ENCODE measurements at places on chromosomes 4 and X. TPM values are rescaled to one million over a fixed set of nuclear protein-coding genes. Genes with fewer than 3 reads are reported as not detected.

Gene LIMCH1
- total RNA-seq: 9.0 TPM

Gene NR0B1
- total RNA-seq: 0.59 TPM

Gene GPRASP1
- 3.5 TPM for total RNA-seq

Gene CRMP1
- under 0.01 TPM for total RNA-seq

Gene NSUN7
- 0.29 TPM for total RNA-seq

Gene CD40LG
- total RNA-seq: not detected

DNA sequence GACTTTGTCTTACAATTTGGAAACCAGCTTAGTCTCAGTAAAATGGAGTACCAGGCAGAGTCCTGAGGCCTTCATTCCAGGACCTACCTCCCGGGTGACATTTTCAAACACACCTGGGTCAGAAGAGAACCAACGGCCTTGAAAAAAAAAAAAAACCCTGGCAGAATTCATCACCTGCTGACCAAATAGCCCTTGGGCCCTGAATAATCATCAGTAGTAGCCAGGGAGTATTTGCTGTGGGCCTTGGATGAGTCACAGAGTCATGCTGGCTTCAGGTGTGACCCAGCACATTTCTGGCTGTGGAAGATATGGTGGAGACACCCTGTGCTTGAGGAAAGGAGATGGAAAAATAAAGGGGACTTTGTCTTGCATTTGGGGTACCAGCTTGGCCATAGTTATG is 92.2 kb downstream of the LPAR4 start:
- H3K4me1 ChIP-seq: no peaks in the 10 kb centered on the region
- H3K36me3 ChIP-seq: no peaks in the 10 kb centered on the region
- H3K27me3 ChIP-seq: no peaks in the 10 kb centered on the region

- H3K4me3 ChIP-seq: no peak overlapping the region
- no peaks in the 10 kb centered on the region for H3K4me1 ChIP-seq
- no peaks in the 10 kb centered on the region for H3K36me3 ChIP-seq
- H3K27ac ChIP-seq: no peak overlapping the region
Observed at GRCh38 chr4:1591107-1591506, 93.0 kb downstream of the FAM53A start.

GRCh38 chrX:70231666-70232065 is 2.8 kb upstream of the AWAT1 start:
- H3K27me3 ChIP-seq: peaks cover 21% of the 10 kb centered on the region
- no peaks in the 10 kb centered on the region for H3K4me1 ChIP-seq
- no peak overlapping the region for H3K27ac ChIP-seq
- no peaks in the 10 kb centered on the region for H3K36me3 ChIP-seq

GRCh38 chr4:103244251-103244650 is 46.1 kb upstream of the CENPE start:
- H3K27ac ChIP-seq: no peak overlapping the region
- no peak for DNase-seq
- H3K27me3 ChIP-seq: no peaks in the 10 kb centered on the region
- H3K4me3 ChIP-seq: no peak overlapping the region
- H3K36me3 ChIP-seq: no peaks in the 10 kb centered on the region
- no peaks in the 10 kb centered on the region for H3K4me1 ChIP-seq

DNA sequence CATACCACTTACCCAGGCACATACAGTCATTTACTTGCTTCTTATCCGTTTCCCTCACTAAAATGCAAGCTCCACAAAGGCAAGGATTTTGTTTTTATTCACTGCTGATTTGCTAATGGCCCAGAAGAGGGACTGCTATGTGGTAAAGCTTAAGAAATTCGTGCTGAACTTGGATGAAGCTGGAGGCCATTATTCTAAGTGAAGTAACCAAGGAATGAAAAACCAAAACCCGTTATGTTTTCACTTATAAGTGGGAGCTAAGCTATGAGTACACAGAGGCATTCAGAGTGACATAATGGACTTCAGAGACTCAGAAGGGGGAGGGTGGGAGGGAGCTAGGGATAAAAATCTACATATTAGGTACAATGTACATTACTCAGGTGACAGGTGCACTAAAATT is 47.2 kb downstream of the RAB33B start:
- peaks cover 15% of the 10 kb centered on the region for H3K4me1 ChIP-seq
- no peak overlapping the region for H3K4me3 ChIP-seq
- no peaks in the 10 kb centered on the region for H3K27me3 ChIP-seq
- no peak overlapping the region for H3K27ac ChIP-seq
- DNase-seq: no peak
- H3K36me3 ChIP-seq: peaks cover 5% of the 10 kb centered on the region

DNA sequence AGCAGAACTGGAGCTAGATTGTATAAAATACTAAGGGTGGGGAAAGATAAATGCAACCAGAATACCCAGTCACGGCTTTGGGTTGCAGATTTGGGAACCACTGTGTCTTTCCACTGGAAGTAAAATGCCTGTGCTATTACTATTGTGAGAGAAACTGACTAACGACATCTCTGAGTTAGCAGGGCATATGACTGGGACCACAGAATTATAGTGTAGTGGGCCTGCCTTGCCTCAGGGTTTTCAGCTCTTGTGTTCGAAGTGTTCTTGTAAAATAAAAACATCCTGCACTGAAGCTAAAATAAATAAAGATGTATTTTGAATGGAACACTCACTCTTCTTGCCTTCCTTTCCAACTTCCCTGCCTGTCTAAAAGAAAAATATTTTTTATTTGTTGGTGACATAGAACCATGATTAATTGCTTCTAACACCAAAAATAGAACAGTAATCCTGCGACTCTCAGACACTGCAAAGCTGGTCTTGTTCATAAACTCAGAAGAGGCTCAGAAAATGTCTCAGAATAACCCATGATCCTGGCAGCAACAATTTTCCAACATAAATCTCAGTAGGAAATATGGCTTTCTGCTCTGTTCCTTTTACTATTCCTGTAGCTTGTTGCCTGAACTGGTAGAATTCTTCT is 104.2 kb downstream of the FAM47B start:
- H3K4me3 ChIP-seq: no peak overlapping the region
- no peaks in the 10 kb centered on the region for H3K4me1 ChIP-seq
- H3K27ac ChIP-seq: no peak overlapping the region
- H3K36me3 ChIP-seq: no peaks in the 10 kb centered on the region

DNA sequence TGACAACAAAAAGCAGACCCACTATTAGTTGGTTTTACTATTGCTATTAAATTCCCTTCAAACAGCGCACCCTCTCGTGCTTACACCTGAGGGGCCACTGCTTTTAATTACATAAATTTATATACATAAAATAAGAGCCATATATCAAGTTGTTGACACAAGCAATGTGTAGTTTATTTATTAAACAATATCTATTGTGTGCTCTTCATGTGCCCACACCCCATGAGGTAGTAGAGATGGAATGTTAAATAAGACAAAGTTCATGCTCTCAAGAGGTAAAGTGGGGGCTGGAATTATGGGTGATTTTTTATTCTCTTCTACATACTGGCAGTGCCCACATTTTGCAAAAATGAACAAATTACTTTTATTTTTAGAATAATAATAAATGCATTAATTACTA is 47.3 kb downstream of the KCNIP4 start:
- no peaks in the 10 kb centered on the region for H3K36me3 ChIP-seq
- H3K4me3 ChIP-seq: no peak overlapping the region
- no peaks in the 10 kb centered on the region for H3K4me1 ChIP-seq
- DNase-seq: no peak
- H3K27ac ChIP-seq: no peak overlapping the region
- H3K27me3 ChIP-seq: no peaks in the 10 kb centered on the region

GRCh38 chrX:149284616-149285015 is 220.5 kb downstream of the IDS start:
- no peaks in the 10 kb centered on the region for H3K36me3 ChIP-seq
- no peak overlapping the region for H3K27ac ChIP-seq
- no peaks in the 10 kb centered on the region for H3K27me3 ChIP-seq
- no peaks in the 10 kb centered on the region for H3K4me1 ChIP-seq
- H3K4me3 ChIP-seq: no peak overlapping the region

GRCh38 chr4:164807611-164808010 is 53.7 kb downstream of the SMIM31 start:
- no peak for DNase-seq
- H3K36me3 ChIP-seq: no peaks in the 10 kb centered on the region
- H3K4me3 ChIP-seq: no peak overlapping the region
- no peaks in the 10 kb centered on the region for H3K4me1 ChIP-seq

Data from osteoblast (primary cell).